ENCODE measurements at places on chromosomes 12 and 14. TPM values are rescaled to one million over a fixed set of nuclear protein-coding genes. Genes with fewer than 3 reads are reported as not detected.

Gene ATF7IP
- 104 TPM for total RNA-seq

Gene TSPAN8
- not detected for total RNA-seq

Gene MYF6
- total RNA-seq: not detected

Gene SSPN
- total RNA-seq: not detected

Gene NRXN3
- total RNA-seq: not detected

Gene FGF6
- not detected for total RNA-seq

Gene CPM
- 0.58 TPM for total RNA-seq

Gene TMEM119
- not detected for total RNA-seq

Gene ANP32D
- total RNA-seq: not detected

Gene SLC25A47
- not detected for total RNA-seq

Gene CLEC4A
- 0.34 TPM for total RNA-seq

Gene PTPRQ
- not detected for total RNA-seq

Gene SERPINA9
- total RNA-seq: not detected

Gene ABCC9
- not detected for total RNA-seq

Gene SALL2
- 2.0 TPM for total RNA-seq

Gene SERPINA3
- not detected for total RNA-seq

Gene CLEC14A
- not detected for total RNA-seq
